ENCODE measurements at places on chromosomes 2 and 18.

- no peak for DNase-seq
These were observed 21.7 kb upstream of the CXCR4 start for GRCh38 chr2:136139631-136140030.

DNA sequence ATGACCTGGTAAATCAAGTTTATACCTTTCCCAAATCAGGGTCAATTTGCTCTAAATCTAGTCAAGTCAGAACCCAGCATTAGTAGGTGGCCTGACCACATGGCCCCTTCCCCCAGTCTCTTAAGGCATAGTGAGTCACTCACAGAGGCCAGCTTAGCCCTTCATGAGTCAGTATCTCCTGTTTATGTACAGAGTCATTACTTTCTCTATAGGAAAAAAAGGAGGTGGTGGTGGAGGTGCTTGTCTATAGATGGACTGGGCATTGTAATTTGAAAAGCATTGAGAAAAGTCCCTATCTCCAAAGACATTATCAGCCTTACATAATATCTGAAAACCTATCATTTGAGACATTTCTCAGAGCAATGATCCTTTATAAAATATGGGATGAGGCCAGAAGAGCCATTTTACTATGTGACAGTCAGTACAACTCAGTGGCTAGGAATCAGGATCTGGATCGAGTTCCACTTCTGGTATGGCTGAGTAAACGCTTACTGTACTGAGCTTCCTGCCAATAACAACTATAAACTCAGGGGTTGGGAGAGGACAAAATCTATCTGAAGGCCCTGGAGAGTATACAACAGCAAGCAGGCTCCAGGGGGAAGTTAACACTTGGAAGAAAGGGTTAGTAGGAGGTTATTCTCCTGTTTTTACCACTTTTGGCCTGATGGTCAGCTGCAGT lies 22.5 kb upstream of the SIGLEC15 start:
- DNase-seq, result peak; percentile 96

DNA sequence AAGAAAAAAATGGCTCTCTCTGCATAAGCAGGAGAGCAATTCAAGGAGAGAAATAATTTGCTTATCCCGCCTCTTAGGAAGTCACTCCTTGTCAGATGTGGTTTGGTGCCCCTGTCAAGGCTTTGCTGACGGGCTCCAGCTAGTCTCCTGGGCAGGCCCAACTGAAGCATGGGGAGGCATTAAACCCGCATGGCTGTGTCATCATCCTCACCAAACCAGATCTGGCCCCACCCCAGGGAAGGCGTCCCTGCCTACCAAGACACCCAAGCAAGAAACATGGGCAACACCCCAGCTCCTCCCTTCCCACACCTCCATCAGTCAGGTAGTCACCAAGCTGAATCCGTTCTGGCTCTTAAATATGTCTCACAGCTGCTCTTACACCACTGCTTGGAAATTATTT lies 108.0 kb downstream of the SGPP2 start:
- no peak for DNase-seq

- no peak for DNase-seq
These were observed 19.8 kb downstream of the ZNF407 start for GRCh38 chr18:74617486-74617885.

- DNase-seq, result no peak
These were observed 57.3 kb downstream of the SLC8A1 start for GRCh38 chr2:40394597-40394996.

DNA sequence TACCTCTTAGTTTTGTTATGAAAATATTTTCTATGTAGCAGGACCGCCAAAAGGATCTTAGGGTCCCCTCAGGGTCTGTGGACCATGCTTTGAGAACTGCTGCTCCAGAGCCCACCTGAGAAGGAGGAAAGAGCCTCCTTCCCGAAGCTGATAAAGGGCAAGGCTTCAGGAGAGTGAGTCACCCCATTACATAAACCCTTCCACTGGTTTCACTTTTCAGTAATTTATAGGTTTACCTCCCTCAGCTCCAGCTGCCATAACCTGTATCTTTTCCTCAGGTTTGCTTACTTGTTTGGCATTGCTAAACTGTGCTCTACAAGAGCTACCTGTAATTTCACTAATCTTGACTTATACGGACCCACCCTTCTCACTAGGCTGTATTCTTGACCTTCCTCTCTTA lies 6.6 kb downstream of the TTLL4 start:
- no peak for DNase-seq

- DNase-seq, result no peak
These were observed 19.1 kb upstream of the STPG4 start for GRCh38 chr2:47173986-47174732.

- no peak for DNase-seq
These were observed 50.5 kb upstream of the HPCAL1 start for GRCh38 chr2:10252224-10252623.

GRCh38 chr2:68448671-68449653 lies 18.1 kb downstream of the FBXO48 start:
- no peak for DNase-seq

DNA sequence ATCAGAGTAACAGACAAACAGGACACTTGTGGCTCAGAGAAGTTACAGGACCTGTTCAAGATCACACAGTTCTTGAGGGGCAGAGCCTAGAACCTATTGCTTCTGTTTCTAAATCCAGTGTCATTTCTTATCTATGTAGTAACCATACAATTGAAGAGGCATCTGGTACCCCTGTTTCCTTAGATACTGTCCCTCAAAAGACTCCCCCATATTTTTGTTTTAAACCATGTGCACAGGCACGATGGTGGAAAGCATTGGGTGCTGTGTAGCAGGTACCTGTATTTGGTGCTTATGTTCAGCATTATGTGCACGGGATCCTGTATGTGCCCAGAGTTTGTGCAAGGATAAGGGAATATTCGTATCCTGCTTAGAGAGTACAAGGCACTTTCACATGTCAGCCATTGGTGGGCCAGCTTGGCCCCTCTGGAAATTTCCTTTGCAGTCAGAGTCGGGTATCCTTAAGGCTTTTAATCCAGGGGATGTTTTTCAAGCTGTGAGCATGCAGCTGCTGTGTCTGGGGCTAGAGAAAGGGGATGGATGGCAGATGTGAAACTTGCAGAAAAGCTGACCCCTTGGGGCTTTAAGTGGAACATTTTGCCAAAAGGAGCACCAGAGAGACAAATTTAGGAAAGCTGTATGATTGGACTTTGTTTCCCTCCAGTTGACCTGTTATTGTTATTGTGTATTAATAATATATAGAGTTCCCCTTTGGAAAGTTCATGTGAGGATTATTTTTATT lies 2.1 kb downstream of the LBH start:
- DNase-seq, result peak; percentile 31

DNA sequence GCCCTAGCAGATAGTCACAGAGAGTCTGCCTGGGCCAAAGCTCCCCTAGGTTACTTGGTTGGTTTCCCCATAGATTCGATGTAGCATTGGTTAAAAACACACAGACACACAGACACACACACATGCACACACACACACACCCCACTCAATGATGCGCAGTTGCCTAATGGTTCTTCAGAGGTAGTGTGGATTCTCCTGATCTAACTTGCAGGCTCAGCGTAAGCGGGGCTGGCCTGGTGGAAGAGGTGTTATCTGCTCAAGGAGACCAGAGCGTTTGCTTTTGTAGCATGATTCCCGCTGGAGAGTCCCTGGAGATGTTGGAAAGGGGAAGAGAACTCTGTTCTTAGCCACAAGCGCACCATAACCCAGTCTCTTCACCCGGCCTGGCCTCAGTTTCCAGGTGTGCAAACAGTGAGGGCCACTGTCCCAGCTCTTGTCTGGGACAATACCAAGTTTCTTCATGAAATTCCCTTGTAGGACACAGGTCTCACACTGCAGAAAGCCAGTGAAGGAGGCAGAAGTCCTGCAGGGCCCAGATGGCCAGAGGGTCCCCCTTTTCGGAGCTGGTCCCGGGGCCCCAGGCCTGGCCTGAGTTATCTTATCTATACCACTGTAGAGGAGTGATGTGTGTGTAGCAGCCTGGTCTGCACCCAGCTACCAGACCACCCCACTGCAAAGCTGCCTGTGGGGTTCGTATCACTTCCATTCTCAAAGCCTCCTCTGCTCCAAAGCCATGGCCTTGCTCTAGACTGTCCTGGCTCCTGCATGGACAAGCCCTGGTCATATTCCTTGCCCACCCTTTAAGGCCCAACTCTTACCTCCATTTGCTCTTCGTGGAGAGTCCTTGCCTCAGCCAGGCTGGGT lies 3.7 kb downstream of the ACKR3 start:
- DNase-seq, result no peak

DNA sequence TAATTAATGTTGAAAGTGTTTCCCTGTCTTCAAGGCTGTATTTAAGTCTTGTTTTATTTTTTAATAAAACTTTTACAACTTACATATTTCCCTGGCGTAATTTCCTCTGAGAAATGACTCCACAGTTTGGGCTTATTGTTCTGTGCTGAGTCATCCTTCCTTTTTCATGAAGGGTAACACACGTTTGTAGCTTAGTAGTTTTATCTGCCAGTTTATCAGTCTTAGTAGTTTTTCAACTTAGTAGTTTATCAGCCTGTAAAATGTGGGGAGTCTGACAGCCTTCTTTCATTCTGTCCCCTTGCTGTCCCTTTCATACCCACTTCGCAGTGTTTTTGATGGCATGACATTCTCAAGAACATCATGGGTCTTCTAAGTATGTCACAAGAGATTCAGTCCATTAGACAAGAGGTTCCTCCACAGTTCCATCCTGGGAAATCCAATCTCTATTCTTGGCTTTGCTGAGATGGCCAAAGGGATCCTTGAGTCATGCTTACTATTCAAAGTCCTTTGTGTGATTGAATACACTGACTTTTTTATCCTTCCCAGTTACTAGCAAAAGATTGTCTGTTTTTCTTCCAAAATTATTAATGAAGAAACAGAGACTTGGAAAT lies 60.0 kb upstream of the SGPP2 start:
- no peak for DNase-seq

DNA sequence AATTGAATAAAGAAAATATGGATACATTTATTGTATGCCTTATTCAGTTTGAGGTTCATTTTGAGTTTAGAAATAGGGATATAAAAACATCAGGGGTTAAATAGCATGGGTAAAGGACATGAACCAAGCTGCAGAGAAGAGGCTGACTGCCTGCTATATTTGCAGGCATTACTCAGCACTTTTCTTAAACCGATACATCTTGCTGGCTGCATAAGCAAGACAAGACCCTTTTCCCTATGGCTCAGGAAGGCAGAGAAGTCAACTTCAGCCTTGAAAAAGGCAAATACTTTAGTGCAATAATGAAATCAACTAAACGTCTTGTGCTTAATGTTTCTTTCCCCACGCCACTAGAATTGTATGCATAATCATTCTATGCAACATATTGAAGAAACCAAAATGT lies 36.4 kb downstream of the SCN1A start:
- no peak for DNase-seq

- DNase-seq, result no peak
These were observed 25.3 kb downstream of the ADCY3 start for GRCh38 chr2:24894750-24895149.

- DNase-seq, result no peak
These were observed 40.1 kb downstream of the EPB41L3 start for GRCh38 chr18:5503740-5504139.

DNA sequence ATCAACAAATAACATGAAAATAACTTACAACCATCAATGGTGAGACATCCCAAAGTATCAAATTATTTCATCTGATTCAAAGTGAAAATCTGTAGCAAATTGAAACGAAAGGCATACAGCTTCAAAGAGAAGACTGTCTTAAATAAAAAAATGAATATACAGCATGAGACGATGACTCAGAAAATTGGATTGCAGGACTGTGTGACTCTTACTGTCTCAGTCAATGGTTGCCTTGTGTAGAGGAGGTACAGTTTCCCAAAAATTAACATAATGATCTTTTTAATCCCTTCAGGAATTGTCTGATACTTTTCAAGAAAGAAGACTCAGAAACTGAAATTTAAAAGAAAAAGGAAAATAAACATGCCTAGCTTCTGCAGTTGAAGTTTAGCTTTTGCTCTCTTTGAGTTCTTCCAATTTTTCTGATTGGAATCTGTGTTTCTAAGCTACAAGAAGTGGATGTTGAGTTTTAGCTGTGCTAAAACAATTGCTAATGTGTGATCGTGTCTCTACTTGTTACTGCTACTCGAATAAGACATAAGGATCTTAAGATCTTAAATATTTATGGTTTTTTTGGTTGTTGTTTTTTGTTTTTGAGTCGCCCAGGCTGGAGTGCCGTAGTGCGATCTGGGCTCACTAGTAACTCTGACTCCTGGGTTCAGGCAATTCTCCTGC lies 41.1 kb upstream of the EPB41L3 start:
- peak; percentile 25 for DNase-seq
